ENCODE measurements at places on chromosomes 1 and 21.

DNA sequence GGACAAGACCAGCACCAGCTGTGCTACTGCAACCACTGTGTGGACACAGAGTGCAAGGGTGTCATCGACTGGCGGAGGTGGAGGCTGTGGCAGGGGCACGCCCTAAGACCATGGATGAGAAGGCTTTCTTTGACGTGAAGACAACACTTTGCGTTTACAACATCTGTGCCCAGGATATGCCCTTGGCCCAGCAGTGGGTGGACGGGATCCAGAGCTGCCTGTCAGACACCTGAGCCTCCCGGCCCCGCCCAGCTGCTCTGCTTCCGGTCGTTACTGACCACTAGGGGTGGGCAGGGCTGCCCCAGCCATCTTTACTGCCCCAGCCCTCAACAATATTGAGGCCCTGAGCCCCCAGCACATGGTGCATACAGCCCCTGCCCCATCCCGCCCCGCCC lies 21.4 kb upstream of the NPPB start:
- no peak for DNase-seq

DNA sequence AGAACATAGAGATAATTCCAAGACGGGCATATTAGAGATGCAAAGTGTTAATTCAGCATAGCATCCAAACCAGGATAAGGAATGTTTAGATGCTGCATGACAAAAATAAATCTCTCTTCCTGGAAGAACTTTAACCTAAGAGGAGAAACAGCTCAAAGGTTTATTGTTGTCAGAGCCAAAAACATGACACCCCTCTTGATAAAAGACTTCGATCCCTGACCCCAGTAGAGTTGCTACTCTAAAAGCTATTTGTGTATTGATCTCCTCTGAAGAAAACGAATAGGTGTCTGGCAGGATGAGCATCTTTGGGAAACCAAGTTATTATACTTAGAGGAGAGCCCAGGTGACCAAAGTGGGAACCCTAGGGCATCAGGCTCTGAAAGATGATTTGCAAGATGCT lies 158.1 kb downstream of the PIGK start:
- no peak for DNase-seq

DNA sequence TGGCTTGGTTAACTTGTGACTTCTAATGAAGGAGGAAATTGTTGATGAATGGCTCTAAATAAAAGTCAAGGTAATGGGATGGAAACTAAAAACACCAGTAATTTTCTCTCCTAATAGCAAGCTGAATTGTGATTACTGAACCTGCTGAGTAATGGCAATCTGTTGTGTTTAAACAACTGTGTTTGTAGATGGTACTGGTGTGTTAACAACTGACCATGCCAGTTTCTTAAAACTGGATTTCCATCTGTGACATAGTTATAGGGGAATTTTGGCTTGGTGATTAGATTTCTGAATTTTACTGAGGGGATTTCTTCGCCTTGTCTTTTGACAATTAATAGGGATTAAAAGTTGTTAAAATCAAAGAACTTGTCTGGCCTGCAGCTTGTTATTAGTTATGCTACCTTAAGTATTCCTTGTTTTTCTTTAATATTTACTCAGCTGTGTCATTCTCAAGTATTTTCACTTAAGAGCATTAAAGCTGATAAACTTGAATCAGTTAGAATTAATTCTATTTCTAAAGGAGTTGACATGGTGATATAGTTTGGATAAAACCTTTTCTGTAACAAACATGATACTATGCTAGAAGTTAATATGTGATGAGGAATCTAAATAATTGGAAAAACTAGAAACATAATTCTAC lies 7.9 kb upstream of the ERO1B start:
- no peak for DNase-seq

GRCh38 chr21:35217504-35218060 lies 168.5 kb upstream of the RUNX1 start:
- DNase-seq = peak; percentile 25

GRCh38 chr1:241950390-241950789 lies 7.2 kb upstream of the BECN2 start:
- no peak for DNase-seq
